ENCODE measurements at places on chromosomes 2 and 18. TPM values are rescaled to one million over a fixed set of nuclear protein-coding genes. Genes with fewer than 3 reads are reported as not detected.

DNA sequence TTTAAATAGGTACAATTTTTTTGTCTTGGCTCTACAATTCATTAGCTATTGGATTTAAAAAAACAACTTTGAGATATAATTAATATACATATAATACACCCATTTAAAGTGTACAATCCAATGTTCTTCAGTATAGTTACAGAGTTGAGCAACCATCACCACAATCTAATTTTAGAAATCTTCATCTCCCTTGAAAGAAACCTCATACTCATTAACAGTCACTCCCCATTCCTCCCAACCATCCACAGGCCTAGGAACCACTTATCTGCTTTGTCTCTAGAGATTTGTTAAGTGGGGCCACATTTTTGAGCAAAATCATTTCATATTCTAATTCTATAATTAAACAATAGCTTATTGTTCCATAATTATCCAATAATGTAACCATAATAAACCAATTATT is 32.6 kb downstream of the MRPL33 start:
- DNase-seq, result no peak

- DNase-seq, result no peak
Observed at GRCh38 chr2:218008060-218009040, 5.6 kb upstream of the TNS1 start.

GRCh38 chr18:61924550-61924949 is 31.7 kb upstream of the RNF152 start:
- no peak for DNase-seq

DNA sequence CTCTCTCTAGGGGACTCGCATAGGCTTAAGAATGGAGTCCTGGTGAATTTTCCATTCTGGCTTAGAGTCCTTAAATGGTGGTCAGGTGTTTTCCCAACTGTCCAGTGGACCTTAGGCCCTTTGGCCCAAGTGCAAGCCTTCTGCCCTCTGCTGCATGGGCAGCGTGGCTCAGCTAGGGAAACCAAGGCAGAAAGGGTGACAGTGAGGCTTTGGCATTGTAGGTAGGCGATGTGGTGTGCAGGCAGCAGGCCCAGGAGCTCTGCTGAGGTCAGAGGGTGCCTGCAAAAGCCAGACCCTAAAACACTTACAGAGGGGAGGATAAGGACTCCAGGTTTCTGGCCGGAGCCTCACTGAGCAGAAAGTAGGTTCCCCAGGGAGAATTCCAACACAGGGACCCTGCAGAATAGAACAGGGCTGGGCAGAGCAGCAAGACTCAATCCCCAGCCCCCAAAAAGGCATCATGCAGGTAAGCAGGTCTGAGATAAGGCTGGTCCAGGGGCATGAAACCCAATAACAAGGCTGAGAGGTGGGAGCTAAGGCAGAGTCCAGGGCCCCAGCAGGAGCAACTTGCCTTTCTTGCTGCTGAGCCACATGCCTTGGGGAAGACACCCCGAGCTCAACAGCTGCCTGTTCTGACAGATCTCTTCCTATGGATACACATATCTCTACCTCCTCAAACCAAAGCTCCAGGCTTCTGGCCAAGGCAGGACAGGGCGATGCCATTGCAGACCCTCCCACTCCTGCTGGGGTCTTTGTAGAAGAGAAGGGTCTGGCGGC is 199.7 kb downstream of the TNS1 start:
- DNase-seq, result no peak

DNA sequence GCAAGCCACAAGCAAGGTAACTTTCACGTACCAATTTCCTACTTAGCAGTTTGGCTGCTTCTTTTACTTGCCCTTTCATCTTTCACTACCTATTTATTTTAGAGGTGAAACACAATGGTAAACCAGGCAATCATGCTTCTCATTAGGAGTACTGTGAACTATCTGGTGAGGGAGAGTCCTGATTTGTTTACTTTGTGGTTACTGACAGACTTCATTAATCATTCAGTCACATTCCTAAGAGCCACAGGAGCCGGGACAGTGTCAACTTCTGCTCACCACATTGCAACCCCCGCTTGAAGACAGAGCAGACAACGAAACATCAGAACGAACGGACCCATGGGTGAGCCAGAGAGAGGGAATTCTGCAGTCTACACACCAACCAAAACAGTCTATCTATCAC is 28.8 kb downstream of the TUBB6 start:
- DNase-seq, result no peak

DNA sequence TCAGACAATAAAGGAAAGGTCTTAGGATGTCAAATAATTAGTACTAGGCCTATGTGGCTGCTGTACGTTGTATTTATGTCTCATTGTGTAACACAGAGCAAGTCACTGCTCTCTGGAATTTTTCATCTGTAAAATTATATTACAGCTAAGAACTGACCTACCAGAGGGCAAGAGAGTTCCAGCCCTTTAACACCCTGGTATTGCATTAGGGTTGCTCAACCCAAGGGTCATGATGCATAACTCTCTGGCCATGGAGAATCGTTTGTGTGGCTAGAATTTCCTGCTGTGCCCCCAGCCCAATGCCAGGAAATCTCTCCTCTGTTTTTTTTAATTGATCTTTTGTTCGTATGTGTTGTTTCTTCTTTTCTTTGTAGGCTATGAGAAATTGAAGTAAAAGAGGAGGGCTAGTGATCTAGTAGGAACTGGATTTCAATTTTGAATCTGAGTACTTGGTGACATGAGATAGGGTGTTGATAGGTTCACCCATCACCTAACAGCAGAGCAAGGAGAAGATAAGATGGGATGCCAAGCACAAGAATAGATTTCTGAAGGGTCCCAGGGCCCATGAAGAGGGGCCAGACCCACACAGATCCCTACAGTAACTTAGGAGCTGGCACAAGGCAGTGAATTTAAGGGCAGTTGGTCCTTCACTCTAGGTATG is 571.2 kb upstream of the TNP1 start:
- DNase-seq, result no peak

DNA sequence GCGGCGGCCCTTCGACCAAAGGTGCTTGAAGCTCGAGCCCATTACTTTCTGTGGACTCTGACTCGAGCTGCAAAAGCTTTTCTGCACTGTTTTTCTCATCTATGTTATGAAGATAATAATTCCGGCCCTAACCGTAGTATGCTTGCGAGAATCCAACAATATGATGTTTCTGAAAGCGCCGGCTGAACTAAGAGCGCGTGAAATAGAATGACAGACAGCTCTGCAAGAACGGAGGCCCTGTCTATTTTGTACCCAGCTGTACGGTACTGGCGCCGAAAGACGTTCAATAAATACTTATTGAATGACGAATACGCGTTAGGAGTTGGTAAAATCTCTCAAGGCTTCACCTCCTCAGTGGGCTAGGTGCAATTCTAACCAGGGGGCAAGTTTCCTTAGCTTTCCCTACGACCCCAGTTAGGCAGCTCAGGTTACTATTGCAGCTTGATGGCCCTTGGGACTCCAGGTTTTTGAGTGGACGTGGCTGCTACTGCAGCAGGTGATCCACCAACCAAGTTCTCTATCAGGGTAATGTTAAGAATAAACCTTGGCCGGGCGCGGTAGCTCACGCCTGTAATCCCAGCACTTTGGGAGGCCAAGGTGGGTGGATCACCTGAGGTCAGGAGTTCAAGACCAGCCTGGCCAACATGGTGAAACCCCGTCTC is 570 bp downstream of the SCRN3 start:
- no peak for DNase-seq

- no peak for DNase-seq
Observed at GRCh38 chr2:11385847-11386246, 41.4 kb upstream of the ROCK2 start.

- DNase-seq, result peak; percentile 26
Observed at GRCh38 chr2:101619191-101619591, 78.3 kb upstream of the MAP4K4 start.

- no peak for DNase-seq
Observed at GRCh38 chr2:196617430-196617829, 22.1 kb upstream of the CCDC150 start.

- no peak for DNase-seq
Observed at GRCh38 chr2:238790126-238790832, 57.6 kb upstream of the TWIST2 start.

DNA sequence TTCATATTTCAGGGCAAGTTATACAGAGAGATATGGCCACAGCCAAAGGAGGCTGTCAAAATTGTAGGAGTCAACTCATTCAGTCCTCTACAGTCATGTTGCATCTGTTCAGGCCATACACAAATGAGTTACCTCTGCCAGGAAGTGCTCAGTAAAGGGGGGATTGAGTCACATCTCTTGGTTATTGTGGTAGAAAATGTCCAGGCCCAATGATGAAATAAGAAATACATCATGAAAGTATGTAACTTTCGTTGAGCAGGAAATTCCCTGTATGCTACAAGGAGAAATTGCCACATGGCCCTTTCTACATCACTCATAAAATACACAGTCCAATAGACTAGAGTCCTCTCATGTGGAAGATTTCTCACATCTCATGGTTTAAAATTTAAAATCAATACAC is 103.9 kb upstream of the COL3A1 start:
- no peak for DNase-seq

- no peak for DNase-seq
Observed at GRCh38 chr2:174516501-174517378, 29.9 kb upstream of the GPR155 start.

GRCh38 chr2:159832858-159833257 is 34.9 kb upstream of the CD302 start:
- DNase-seq, result no peak

DNA sequence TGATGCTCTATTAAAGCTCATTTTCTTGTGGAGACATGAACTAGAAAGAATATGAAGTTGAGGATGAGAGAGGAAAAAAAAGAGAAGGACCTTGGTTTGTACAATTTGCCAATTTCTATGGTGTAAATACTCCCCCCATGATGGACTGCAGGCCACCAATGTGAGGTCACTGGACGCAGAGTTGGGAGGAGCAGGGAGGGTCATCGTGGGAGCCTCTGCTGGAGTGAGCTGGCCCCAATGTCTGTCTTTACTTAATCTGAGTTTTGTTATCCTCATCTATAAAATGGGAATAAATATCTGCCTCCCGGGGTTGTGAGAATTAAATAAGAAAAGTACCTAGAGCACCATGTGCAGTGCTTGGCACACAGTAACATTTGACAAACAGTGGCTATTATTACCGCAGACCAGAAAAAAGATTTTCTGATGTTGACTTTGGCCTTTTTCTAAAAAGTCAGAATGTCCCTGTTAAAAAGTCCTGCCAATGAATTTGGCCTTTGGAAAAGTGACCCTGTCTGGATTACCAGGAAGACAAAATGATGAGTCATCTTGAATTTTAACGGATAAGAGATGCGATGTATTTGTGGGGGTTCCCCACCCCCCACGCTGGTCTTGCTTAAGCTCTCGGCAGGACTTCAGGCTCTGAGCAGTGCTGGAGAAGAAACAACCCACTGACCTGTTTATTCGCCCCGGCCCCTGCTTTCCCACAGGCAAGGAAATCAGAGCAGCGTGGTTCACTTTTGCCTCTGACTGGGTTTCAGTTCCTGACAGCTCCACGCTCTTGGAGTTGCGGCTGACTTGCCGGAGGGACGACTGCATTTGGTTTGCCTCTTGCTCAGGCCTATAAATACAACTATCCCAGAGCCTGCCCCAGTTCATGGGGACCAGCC is 50.3 kb upstream of the FOSL2 start:
- DNase-seq, result peak; percentile 50

GRCh38 chr2:124883595-124883994 is 858.5 kb downstream of the CNTNAP5 start:
- DNase-seq, result no peak

Gene CD8A
- polyA plus RNA-seq, result 0.73 TPM

Gene STAT4
- polyA plus RNA-seq, result 2.2 TPM

Gene C2orf72
- not detected for polyA plus RNA-seq

Gene SPATA3
- not detected for polyA plus RNA-seq

Gene MYO5B
- 0.58 TPM for polyA plus RNA-seq

Gene VIT
- polyA plus RNA-seq, result 2.7 TPM
